ENCODE measurements at places on chromosomes 3 and 15.

DNA sequence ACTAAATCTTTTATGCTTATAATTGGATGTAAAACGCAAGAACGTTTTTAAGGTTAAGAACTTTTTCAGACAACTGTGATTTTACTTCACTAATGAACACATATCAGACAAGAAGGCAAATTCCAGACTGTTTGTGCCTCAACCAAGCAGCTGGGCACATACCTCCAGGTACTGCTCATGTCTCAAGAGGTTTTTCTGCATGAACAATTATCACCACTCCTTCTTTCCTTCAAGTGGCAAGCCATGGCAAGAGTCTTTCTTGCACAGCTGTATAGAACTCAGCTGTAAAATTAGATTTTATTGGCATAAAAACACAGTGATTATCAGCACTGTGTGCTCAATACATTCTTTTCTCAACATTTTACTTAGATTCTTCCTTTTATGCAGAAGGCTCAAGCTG, 64.3 kb downstream of the FNDC3B start:
- DNase-seq: peak; percentile 66

DNA sequence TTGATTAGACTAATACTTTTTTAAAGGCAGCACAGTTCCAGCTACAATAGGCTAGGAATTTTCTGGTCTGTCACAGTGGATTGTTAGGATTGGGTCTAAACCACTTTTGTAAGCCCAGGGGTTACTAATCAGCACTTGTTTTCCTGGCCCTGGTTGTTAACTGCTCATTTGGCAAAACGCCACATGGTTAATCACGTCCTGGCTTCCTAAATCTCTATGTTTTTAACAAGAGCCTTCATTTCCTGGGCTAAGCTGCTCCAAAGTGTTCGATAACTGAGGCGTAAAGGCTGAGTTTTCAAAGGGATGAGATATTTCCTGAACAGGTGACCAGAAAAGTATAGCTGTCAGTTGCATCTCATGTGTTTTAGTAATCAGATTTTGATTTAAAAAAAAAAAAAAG, 38.9 kb upstream of the CLRN1 start:
- DNase-seq: no peak

- DNase-seq: no peak
Measured at GRCh38 chr3:99250821-99251355, 349.4 kb upstream of the DCBLD2 start.

GRCh38 chr3:28860307-28860706, 420.6 kb upstream of the RBMS3 start:
- DNase-seq: no peak

DNA sequence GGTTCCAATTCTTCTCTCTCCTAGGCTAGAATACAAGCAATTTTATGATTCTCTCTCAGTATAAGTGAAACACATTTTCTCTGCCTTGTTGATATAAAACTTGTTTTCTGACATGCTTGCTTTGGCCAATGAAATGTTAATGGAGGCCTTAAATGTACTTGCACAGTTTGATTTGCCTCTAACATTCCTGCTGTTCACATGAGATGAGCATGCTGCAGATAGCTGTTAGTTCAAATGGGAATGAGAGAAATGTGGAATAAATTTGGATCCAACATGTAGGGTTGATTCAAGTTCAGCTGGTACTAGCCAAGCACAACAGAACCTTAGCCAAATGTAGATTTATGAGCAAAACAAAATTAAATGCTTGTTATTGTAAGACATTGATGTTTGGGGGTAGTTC, 32.6 kb upstream of the FHIT start:
- no peak for DNase-seq

DNA sequence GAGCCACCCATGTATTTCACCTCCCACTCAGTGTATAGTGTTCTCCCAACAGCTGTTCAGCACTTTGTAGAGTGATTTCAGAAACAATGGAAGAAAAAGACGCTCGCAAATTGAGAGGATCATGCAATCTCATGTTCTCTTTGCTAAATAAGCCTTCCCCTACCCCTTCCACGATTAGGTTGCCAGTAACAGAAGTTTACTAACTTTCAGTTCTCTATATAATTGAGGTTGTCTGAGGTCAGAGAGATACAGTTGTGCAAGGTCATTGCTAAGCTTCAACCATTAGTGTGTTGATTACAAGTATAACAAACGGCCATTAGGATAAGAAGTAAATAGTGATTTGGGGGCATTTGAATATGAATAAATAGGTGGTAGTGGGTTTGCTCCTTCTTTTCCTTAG, 99.6 kb downstream of the TUSC7 start:
- DNase-seq: no peak

- DNase-seq: no peak
Measured at GRCh38 chr3:12461097-12461649, 23.1 kb upstream of the TSEN2 start.

DNA sequence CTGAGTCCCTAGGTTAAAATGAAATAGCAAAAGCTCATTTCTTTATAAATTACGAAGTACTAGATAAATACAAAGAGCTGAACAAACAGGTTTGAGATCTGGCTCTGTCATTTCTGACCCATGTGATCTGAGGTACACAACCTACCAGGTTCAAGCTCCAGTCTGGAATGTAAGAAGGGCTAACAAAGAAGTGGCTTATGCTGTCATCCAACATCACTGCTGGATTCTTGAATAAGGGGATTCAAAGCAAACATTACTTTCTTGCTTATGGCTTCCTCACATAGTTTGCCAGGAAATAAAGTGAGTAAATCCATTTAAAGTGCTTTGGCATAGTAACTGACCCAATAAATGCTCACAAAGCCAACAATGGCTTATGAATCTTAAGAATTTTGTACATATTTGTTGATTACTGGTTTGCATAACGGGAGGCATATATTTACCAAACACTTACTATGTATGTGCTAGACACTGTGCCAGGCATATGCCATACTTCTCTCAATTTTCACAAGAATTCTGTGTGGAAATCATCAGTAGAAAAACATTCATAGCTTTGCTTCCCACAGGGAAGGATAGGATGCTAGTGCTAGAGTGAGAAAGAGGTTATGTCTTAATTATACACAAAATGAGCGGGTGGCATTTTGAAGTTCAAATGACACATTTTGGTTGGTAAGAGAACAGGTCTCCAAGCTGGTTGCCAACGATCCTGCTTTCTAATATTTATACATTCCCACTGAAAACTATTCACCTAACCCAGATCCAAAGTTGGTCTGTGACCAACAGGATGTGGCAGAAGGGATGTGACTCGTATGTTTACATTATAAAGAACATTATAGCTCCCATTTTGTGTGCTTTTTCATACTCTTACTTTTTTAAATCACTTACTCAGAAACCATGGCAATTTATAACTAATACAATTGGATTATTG, 38.7 kb upstream of the CSPG5 start:
- no peak for DNase-seq

DNA sequence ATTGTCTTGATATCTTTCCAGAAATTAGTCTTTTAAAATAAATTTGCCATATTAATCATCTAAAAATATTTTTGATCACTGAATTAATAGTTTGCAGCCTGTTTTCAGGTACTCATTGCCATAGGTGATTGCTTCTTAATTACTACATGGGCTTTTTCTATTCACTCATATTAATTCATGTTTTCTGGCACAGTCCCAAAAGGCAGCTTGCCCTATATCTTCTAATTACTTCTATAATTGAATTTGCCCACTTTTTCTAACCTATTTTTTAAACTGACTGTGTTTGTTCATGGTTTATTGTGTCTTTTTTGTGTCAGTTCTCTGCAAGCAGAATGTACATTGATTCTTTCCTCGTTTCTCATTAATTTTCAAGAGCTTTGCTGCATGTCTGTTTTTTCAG, 85.7 kb upstream of the SOX2 start:
- DNase-seq: no peak

GRCh38 chr15:90660195-90660998, 56.7 kb upstream of the BLM start:
- peak; percentile 64 for DNase-seq

GRCh38 chr3:140706360-140706759, 28.5 kb downstream of the TRIM42 start:
- DNase-seq: no peak

DNA sequence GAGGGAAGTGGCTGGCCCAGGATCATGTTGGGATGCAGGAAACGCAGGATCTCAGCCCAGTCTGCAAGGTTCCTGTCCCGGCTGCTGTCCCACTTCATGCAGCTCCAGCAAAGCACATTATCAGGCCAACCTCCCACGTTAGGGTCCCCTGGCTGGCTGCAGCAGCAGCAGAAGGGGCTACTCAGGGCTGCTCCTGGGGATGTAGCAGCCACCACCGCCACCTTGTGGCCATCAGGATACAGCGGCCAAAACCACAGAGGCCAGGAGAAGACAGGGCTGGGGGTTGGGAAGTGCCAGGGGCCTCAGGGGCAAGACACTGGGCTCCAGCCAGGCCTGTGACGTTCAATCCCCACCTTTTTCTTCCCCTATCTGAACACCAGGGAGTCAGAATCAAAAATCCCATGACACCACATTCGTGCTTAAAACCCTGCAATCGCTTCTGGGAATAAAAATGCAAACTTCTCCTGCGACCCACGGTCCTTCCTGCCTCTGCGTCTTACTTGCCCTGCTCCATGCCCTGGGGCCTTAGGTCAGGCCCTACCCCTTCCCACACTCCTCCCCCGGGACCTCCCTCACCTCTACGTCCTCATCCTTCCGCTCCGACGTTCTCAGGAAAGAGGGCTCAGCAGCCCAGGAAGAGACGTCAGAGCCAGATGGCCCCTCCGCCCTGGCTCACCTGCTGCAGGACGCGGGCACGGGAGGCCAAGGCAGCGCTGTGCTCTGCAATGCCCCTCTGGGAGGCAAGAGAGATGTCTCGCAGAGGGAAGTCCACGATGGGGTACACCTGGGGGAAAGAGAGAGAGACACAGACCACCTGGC, 21.5 kb downstream of the SSUH2 start:
- no peak for DNase-seq

DNA sequence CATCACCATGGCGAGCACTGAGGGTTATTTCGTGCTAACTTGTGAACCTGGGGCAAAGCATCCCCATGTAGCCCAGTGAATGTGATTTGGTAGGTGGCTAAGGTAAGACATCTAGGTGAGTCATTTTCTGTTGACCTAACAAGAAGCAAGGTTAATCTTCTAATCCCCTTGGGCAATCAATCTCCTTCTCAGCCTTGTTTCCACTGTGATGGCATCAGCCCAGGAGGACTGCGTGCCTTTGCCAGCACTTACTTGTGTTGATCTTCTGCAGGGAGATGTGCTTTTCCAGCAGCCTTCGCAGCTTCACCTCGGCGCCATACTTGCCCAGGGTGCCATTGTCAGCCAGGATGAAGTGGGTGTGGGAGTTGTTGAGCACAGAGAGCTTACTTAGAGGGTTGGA, 35.7 kb downstream of the TRPM1 start:
- DNase-seq: no peak

- DNase-seq: no peak
Measured at GRCh38 chr15:65048241-65048640, 3.1 kb downstream of the SLC51B start.

GRCh38 chr3:18301781-18302180, 123.4 kb downstream of the SATB1 start:
- DNase-seq: no peak

DNA sequence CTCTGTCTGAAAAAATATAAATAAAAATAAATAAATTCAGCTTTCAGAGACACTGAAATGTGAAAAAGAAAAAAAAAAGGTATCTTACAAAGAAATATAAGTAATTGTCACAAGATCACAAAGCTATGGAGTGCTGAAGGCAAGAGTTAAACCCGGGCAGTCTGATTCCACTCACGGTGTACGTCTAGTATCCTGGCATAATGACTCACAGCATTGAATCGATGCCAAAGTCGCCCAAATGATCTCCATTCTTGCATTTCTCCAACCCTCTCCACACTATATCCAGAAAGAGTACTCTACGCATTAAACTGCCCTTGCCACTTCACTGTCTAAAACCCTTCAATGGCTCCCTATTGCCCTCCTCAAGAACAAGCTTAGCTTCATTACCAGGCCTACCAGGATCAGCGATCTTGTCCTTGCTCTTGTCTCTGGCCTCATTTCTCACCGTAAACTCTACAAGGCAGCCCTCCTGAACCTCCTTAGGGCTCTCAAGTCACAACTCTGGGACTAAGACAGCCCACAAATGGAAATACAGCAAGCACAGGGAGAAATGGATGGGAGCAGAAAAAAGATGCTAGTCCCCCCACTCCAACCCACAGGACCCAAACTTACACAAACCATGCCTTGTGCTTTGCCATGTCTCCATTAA, 7.7 kb downstream of the SUCLG2 start:
- no peak for DNase-seq

- DNase-seq: no peak
Measured at GRCh38 chr15:82051664-82052063, 5.8 kb upstream of the MEX3B start.

DNA sequence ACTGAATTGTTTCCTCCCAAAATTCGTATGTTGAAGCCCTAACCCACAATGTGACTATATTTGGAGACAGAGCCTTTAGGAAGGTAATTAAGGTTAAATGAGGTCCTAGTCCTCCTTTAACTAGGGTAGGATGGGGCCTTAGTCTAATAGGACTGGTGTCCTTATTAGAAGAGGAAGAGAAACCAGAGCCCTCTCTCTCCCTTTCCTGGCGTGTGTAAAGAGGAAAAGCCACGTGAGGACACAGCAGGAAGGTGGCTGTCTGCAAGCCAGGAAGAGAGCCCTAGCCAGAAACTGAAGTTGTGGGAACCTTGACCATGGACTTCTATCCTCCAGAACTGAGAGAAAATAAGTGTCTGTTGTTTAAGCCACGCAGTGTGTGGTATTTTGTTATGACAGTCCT, 94.3 kb downstream of the OXNAD1 start:
- DNase-seq: no peak

DNA sequence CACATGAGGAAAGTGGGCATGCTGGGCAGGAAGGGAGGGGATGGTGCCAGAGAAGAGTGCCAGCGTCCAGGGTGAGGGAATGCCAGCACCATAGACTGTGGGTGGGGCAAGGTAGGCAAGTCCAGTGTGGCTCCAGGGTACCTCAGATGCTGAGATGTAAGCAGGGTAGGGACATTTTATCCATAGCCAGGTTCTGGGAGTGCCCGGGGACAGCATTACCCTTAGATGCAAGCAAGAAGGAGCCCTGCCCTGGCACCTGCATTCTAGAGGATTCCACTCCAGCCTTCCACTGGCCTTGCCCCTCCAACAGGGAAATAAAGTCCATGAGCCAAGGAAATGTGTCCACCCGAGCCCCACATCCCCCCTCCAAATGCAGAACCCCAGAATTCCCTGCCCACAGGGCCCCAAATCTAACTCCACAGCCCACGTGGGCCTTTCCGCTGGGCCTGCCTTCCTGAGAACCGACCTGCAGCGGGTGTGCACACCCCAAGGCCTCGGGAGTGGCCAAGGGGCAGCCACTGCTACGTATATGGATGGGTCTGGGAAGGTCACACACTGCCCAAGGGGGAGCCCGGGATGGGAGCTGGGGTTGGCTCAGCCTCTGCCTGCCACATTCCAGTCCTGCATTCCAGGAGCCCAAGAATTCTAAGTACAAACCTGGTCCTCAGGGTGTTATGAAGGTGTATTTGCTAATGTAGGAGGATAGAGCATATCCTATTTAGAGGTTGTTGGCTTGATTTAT, 20.3 kb upstream of the CYP11A1 start:
- DNase-seq: no peak

GRCh38 chr3:45528429-45528828, 66.1 kb upstream of the LIMD1 start:
- DNase-seq: no peak
